ENCODE measurements at places on chromosomes 4 and X. TPM values are rescaled to one million over a fixed set of nuclear protein-coding genes. Genes with fewer than 3 reads are reported as not detected.
A peak's percentile ranks its signal among the peaks of the same experiment; 100 is the strongest.

GRCh38 chr4:1715002-1715758 lies 3.1 kb upstream of the SLBP start:
- no peak for DNase-seq

DNA sequence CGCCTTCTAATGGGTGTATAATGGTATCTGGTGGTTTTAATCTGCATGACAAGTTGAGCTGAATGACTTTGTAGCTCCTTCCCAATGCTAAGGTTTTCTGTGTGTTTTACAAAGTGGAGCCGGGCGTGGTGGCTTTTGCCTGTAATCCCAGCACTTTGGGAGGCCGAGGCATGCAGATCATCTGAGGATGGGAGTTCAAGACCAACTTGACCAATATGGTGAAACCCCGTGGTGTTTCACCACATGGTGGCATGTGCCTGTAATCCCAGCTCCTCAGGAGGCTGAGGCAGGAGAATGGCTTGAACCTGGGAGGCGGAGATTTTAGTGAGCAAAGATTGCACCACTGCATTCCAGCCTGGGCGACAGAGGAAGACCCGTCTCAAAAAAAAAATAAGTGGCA lies 28.9 kb downstream of the ARFIP1 start:
- no peak for DNase-seq

DNA sequence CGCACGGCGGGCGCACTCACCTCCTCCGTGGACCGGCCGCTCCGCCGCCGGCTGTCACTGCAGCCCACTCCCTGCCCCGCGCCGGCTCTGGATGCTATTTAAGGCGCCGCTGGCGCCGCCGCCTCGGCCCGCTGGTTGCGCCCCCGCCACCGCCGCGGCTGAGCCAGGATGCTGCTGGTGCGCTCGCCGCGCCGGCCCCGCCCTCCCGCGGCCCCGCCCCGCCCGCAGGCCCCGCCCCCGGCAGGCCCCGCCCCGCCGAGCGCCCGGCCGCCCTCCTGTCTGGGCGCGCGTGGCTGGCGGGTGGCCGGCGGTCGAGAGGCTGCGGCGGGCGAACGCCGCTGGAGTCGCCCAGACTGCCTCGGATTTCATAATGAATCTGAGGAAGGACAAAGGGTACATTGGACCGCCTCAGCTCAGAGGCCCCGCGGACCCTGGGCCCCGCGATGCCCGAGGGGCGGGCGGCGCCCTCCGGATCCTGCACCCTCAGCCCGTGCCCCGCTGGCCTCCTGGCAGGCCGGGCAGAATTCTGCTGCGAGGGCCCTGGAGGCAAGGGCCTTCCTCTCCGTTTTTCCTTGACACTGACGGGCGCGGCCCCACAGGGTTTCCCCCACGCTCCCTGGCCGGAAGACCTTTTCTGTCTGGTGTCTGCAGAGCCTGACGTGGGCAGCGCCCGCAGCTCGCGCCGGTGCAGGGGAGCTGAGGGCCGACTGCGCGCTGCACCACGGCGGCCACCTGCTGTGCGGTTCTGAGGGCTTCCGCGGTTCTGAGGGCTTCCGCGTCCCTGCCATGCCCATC lies at the start of gene ACSL1:
TSS of gene ACSL1 (minus strand) at position 73 of the 795 bp plus-strand sequence. CDS start 22,454 bp downstream, outside the sequence.
- DNase-seq: peak; percentile 73

GRCh38 chr4:87541956-87542709 lies 13.0 kb upstream of the SPARCL1 start:
- DNase-seq: no peak

DNAAF6 gene
- not detected for total RNA-seq

DMP1 gene
- total RNA-seq: not detected
